Vagina (tissue), 2 donors: ENCODE measurements at places on chromosomes 7 and 10.

DNA sequence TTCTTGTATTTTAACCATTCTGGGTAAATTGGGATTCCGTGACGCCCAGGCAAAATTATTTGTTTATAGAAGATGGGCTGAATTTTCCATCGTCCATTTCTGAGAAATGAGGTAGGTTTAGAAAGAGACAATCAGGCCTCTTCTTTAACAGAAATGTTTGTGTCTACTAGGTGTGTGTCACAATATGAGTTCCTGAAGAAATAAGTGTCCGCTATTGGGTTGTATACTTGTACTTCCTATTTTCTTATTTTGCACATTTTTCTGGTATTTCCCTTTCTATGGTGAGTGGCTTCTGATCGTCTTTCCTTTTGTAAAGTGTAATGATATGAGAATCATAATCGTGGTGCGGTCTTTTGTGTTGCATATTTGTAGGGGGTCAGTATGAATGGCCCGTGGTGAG, 83.9 kb downstream of the TCF7L2 start:
- DNase-seq, result no peak

- no peak for DNase-seq
Observed at GRCh38 chr7:8831376-8831775, 398.0 kb downstream of the NXPH1 start.

- no peak for DNase-seq
Observed at GRCh38 chr10:8095959-8096358, 41.5 kb downstream of the GATA3 start.

- DNase-seq, result no peak
Observed at GRCh38 chr10:31977440-31978155, 49.0 kb upstream of the ARHGAP12 start.

DNA sequence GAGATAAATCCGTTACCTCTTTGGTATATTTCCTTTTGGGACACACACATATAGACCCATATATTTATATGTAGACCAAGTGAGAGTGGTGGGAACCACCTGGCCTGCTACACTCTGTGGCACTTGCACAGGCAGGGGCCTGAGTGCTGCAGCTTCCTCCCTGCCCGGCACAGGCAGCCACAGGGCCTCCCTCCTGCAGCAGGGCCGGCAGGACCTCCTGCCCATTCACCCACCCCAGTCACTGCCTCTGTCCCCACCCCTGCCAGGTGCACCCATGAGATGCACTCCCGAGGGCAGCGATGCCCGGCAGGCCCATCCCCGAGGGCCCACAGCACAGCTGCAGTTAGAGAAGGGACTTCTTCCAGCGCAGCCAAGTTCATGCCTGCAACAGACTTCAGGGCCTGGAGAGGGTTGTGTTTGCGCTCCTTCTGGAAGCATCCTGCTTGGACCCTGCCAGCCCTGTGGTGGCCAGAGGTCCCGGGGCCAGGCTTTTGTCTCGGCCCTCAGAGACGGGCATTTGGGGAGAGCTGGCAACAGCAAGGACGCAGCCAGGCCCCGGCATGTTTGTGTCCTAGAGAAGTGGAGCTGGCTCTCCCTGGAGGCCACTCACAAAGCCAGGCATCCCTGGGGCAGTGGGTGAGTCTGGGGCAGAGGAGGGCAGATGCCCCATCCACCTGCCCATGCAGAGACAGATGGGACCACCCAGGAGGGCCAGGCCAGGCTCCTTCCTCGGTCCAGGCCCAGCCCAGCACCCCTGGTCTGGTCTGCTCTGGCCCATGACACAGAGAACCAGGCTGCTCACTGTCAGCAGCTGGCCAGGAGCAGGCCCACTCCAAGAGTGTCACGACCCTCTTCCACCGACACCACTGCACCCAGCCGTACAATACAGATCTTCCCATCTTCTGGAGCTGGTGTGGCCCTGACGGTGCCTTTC, 41.4 kb downstream of the PWWP2B start:
- no peak for DNase-seq

- no peak for DNase-seq
Observed at GRCh38 chr10:72329290-72330068, 25.2 kb downstream of the DNAJB12 start.

DNA sequence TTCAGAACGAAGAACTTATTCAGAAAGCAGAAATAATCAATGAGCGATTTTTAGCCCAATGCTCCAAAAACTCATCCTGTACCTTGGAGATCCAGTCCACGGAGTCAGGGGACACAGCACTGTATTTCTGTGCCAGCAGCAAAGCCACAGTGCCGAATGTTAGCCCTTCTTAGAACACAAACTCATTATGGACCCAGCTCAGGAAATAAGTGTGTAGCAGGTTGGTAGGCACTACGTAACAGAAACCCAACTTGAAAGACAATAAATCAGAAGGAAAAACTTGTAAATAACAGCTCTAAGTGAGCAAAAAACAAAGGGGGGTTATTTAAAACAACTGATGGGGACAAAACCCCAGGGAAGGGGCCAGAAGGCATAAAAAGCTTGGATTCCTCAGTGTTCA, 112.0 kb upstream of the PRSS1 start:
- DNase-seq, result no peak

DNA sequence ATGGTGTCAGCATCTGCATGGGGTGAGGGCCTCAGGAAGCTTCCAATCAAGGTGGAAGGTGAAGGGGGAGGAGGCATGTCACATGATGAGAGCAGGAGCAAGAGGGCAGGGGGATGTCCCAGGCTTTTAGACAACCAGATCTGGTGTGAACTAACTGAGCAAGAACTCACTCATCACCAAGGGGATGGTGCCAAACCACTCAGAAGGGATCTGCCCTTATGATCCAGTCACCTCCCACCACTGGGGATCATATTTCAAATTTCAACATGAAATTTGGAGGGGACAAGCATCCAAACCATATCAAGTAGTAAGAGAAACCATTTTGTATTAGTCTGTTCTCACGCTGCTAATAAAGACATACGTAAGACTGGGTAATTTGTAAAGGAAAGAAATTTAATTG, 33.6 kb downstream of the THNSL1 start:
- no peak for DNase-seq

DNA sequence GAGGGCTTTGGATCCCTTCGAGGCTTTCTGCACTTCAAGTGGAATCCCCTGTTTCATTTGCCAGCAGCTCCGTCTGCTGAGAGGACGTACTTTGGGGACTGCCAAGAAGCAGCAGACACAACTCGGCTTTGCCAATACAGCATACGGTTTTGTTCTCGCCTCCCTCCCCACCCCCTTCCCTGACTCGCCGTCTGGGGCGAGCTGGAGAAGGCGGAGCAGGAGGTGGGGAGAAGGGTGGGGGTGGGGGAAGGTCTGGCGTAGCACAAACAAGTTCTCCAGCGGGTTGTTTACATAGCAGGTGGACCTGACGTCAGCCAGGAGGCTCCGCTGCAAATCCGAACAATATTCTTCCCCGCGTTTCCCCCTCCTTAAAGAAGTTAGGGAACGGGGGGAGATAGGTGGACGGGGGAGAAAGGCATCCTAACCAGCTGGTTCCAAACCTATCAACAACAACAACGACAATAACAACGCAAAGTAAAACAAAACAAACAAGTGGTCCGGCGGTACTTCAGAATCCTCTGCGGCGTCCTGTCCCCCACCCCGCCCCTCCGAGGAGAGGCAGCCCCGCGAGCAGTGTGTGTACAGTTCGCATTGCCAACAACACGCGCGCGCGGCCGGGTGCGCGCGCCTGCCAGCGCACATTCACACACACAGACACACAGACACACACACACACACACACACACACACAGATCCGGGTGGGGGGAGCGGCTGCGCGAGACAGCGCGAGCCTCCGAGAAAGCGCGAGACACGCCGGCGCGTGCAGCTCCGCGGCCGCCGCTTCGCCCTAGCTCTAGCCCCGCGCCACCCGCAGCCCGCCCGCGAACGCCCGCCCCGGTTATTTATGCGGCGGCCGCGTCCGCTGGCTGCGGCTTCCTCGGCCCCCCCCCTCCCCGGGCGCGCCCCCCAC, 167.0 kb upstream of the PPP1R3A start:
- no peak for DNase-seq

- DNase-seq, result no peak
Observed at GRCh38 chr7:15317215-15317614, 244.6 kb downstream of the AGMO start.

DNA sequence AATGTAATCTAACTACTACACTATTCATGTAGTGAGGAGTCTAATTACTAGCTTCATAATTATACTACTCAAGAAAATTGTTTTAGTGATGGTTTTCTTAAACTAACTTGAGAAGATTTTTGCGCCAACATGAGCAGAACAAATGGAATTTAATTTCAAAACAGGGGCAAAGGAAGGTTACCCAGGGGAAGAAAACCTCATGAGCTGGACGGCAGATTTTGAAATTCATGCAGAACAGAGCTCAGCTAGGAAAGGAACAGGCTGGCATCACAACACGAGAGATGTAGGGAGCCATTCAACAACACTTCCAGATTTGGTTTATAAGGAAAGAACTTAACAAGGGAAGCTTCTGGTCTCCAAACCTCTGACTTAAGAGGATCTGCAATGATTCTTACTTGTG, 235.3 kb upstream of the PRKCQ start:
- DNase-seq, result no peak

GRCh38 chr10:26423722-26424121, 14.4 kb upstream of the APBB1IP start:
- DNase-seq, result no peak

DNA sequence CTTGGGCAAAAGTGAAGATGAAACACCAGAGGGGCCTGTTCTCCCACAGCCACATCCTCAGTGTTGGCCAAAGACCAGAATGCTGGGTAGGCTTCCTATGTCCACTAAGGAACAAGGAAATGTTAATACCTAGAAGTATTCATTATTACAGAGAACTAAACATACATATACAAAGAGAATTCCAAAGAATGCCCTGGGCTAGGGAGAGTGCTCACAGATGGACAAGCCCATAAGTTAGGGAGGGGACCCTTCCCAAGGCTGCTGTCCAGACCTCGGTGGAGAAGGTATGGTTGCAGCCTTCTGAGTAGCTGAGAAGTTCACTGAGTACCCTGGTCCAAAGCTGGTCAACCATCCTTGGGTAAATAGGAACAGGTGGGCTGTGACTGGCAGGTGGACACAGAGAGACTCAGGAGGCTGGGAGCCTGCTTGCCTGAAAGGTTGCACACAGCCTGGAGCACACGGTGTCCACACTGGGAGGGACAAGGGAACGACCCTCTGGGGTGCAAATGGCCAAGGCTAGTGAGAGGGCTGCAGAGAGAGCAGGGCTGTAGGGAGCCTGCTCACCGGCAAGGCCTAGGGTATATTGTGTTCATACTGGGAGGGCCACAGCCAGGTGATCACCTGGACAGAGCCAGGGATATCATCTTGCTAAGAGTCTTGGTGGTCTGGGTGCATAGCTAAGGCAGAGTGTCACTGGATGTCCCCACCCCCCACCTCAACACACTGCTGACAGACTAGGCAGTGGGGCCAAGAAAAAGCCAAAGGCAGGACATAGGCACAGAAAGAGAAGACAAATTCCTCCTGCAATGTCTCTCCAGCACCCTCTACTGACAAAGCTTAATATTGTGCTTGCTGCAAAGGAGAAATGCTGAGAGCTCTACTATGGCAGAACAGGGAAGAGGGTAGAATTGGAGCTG, 40.3 kb downstream of the CPVL start:
- DNase-seq, result no peak

- DNase-seq, result no peak
Observed at GRCh38 chr10:117552701-117553141, 10.2 kb downstream of the EMX2 start.

DNA sequence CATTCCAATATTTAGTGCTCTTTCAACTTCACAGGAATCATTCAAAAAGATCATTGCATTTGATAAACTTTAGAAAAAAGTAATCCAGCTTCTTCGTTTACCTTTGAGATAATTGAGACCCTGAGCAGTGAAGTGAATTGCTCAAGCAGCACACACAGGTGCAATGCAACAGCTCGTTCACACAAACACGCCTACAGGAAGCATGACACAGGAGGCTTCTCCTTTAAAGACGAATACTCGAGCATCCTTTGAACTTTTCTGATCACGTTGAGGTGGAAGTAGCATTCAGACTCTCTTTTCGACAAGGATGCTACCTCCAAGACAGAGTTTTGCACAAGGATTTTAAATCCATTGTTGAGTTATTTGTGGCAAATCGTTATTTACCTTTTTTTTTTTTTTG, 18.0 kb upstream of the RSU1 start:
- no peak for DNase-seq

GRCh38 chr10:127834791-127835190, 58.0 kb downstream of the CLRN3 start:
- DNase-seq, result no peak

DNA sequence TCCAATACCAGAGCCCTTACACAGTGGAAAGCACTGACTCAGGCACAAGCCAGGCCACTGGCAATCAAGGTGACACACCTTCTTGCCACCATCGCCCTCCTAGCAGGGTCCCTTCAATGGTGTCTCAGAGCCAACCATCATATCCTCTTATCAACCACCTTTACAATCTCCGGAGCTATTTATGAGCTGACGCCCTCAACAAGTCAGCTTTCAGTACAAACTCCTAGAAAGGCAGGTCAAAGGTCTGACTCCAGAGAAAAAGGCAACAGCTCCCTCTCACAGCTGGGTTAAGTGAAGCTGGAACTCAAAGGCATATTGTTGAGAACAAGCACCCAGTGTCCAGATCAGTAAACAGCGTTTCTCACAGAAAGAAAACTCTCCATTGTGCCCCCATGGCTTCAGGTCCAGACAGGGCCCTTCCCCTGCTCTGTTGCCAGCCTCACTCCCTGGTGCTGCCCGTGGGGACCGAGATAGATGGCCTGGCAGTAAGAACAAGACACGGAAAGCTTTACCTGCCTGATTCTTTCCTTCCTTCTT, 2.4 kb downstream of the ZNF3 start:
- DNase-seq, result no peak

- DNase-seq, result no peak
Observed at GRCh38 chr10:69965919-69966662, 86.6 kb upstream of the MACROH2A2 start.

DNA sequence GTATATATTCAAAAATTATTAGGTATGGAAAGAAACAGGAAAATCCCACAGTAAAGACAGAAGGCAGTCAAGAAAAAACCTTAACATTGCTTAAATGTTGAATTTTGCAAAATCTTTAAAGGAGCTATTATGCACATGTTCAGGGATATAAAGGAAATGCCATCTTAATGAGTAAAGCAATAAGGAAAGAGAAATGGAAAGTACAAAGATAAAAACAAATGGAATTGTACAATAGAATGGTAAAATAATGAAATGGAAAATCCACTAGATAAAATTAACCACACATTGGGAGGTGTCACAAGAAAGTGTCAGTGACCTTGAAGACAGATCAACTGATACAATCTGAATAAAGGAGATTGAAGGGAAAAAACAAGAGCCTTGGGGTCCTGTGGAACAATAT, 82.0 kb downstream of the KIF20B start:
- no peak for DNase-seq
